ENCODE measurements at places on chromosomes 11 and 22.

DNA sequence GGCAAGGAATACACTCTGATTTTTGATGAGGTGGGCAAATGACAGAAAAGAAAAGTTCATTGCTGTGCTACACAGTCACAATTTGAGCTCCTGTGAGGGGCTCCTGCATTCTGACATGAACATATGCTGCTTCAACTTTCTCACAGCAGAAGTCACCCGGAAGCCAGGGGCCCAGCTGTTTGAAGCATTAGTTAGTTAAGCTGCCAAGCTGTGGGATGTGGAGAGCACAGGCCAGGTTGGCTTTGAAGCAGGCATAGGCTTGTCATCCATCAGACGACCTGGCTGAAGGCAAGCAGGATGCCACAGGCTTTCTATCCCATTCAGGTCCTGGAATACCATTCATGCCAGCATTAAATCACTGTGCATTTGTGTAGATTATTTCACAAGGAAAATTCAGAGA lies 63.1 kb downstream of the MTNR1B start:
- DNase-seq, result no peak

GRCh38 chr11:266676-267439 lies 11.3 kb upstream of the NLRP6 start:
- no peak for DNase-seq

DNA sequence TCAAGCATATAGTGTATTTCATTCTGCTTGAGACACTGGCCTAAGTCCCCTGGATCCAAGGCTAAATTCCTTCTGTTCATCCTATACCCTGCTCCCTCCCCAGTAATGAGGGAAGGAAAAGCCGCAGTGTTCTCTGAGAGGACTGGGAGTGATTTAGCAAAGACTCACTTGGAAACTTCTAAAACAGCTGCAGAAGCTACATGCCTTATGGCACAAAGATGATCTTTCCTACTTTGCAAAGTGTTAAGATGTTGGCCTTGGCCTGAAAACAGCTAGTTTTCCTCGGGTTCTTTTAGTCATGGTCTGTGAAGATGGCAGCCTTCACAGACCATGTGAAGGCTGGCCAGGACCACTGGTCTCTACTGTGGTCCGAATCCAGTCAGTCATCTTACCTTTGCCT lies 65.7 kb downstream of the ABTB2 start:
- DNase-seq, result no peak

GRCh38 chr11:120501440-120501839 lies 10.1 kb upstream of the GRIK4 start:
- DNase-seq, result no peak

DNA sequence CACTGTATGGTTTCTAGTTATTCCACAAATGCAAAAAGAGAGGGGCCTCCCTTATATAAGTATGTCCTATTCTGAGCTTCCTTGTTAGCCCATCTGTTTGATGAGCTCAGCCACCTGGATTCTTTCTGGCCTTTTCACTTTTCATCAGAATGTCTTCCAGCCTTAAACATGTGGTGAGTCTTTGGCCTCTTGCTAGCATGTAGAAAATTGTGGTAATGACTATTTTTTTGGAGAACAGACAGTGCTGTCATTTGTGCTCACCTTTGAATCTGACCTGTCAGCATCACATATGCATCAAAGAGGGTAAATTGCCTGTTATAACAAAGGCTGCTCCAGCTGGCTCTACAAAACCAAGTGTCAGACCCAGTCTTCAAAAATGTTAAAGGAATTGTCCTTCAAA lies 558.7 kb downstream of the RAB38 start:
- DNase-seq, result no peak

- DNase-seq, result no peak
Measured at GRCh38 chr22:48594016-48594756, 1233.5 kb downstream of the BRD1 start.

GRCh38 chr11:77071671-77072605 lies 5.2 kb downstream of the CAPN5 start:
- DNase-seq, result no peak

DNA sequence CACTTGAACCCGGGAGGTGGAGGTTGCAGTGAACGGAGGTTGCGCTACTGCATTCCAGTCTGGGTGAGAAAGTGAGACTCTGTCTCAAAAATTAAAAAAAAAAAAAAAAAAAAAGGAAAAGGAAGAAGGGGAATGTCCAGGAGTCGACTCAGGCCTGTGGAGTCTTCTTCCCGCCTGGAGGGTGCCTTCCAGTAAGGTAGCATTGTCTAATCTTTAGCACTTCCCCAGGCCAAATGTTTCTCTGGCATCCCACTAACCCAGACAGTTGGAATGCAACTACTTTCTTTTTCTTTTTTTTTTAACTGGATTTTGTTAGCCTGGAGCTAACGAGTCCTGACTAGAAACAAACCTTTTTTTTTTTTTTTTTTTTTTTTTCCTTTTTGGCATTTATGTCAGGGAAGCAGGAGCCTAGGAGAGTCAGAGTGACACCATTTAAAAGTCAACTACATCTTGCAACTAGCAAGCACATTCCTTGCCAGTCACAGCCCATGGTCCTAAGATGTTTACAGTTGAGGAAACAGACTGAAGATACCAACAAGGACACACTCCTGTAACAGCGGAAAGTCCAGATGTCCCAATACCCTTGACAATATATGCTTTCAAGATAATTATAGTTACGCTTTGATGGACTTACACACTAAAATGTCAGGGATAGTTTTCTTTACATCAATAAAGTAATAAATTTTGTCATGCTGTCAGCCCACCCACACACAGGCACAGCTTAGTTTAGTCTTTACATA lies 10.6 kb downstream of the PLET1 start:
- no peak for DNase-seq

GRCh38 chr11:13868710-13869397 lies 93.7 kb upstream of the SPON1 start:
- DNase-seq, result no peak

- no peak for DNase-seq
Measured at GRCh38 chr11:77055913-77056312, 10.9 kb upstream of the CAPN5 start.

GRCh38 chr11:33867996-33868646 lies 23.8 kb downstream of the LMO2 start:
- peak; percentile 49 for DNase-seq

- DNase-seq, result peak; percentile 47
Measured at GRCh38 chr22:47090591-47091245, 328.3 kb downstream of the TBC1D22A start.

GRCh38 chr11:20197881-20198280 lies 37.6 kb upstream of the DBX1 start:
- no peak for DNase-seq

DNA sequence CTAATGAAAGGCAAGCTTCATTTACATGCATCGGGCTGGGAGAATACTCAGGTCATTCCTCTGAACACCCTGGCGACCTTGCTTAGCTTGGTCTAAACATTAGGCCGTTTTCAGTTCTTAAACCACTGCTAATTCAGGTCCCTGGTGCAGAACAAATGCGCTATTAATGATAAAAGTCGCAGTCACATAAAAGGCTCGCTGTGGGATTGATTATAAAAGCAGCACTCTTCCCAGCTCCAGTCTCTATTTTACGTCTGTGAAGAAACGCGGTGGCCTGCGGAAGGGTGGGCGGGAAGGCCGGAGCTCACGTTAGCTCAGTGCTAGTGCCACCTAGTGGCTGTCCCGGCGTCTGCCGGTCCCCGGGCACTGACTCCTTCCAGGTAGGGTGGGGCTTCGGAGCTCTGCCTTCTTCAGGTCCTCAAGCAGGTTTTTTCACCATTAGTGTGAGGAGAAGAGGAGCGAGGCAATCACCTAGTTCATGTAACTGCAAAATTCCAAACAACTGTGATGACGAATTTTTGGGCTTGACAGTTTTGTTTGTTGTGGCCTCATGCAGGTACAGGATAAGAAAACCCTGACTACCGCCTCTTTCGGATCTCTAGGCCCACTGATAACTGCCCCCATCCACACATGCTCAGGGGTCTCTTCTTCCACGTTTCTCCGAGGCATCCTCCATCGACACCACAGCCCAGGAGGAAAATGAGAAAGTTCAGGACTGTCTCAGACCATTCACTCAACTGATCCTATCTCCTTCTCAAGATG lies 66.5 kb upstream of the CLMP start:
- peak; percentile 90 for DNase-seq

- DNase-seq, result no peak
Measured at GRCh38 chr11:27757953-27758352, 57.7 kb upstream of the BDNF start.

- no peak for DNase-seq
Measured at GRCh38 chr11:74220376-74220775, 49.3 kb downstream of the PPME1 start.

- DNase-seq, result no peak
Measured at GRCh38 chr22:41216984-41217383, 11.9 kb downstream of the L3MBTL2 start.

GRCh38 chr11:131658952-131659351 lies 288.5 kb downstream of the NTM start:
- no peak for DNase-seq

DNA sequence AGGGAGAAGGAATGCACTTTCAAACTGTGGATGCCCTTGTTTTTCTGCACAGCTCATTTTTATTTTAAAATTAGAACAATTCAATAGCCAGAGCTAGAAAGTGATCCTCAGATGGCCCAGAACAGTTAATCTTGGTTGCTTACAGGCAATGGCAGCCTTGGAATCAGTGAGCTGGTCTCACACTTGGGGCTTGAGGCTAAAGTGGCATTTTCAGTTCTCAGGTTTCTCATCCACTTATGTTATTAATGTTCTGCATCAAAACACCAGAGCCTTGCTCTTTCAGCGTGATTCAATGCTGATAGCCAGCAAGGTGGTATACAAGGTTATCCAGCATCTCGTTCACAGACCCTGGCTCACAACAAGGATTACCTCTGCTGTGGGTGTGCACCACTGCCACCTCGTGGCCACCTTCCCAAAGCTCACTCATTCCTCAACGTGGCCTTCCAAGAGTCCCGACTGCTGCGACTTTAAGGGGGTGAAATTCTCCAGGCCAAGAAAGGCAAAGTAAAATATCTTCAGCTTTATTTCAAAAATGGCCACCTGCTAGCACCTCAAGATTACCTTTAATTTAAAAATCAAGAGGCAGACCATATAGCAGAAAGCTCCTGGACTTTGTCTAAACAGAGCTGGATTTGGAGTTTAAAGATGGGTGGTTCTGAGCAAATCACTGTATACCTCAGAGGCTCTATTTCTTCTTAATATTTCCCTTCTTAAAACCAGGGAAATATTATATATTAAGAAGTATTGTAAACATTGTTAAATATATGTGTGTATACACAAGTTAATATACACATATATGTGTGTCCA lies 34.2 kb upstream of the FSHB start:
- DNase-seq, result peak; percentile 80

- DNase-seq, result peak; percentile 26
Measured at GRCh38 chr22:24146194-24146616, 35.1 kb upstream of the SUSD2 start.

DNA sequence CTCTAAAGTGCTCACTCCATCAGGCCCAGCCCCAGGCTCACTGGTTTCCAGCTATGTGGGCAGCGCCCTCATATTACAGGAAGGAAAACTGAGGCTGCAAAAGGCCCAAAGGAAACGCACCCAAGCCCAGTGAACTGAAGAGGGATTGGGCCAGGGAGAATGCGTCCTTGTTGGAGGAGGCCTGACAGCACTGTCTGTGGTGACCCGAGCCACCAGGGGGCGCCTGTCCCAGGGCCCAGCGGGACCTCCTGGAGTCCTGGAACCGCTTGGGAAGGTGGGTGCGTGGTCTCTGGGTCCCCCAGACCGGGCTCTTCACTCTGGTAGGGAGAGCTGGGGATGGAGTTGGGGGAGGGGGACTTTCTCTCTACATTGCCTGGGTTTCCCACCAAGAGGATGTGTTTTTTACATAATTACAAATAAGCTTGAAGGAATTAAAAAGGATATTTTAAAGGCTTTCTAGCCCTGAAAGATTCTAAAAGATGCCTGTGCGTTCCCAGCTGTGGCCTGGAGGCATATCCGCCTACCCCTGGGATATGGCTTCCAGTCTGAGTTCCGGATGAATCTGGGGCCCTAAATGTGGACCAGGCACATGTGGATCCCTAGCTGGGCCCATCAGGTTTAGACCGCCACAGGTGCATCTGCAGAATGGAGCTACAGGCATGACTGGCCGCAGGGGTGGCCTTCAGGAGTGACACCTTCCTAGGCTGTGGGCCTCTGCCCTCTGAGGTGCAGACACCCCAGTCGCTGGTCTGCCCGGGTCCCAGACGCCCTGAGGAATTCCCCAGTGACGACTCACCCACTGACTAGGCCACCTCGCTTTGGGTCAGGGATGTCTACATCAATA lies 4.2 kb downstream of the SPI1 start:
- peak; percentile 84 for DNase-seq

Measured in neural progenitor cell (in vitro differentiated cells).